ENCODE measurements at places on chromosomes 5 and 9.

DNA sequence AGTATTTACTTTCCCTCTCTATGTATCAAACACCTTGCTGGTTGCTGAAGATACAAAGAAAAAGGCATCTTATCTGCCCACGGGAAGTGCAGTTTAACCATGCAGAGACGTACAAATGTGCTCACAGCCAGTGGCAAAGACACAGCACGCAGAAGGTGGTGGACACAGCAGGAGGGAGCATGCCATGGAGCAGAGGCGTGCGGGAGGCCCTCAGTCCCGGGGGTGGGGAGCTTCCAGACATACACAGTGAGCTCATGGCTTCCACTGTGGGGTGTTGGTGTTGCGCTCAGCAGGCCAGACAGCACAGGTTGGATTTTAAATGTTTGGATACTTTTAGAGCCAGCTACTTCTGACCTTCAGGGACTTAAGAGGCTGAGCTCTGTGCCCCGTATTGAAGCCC lies 8.8 kb upstream of the BARX1 start:
- no peak for DNase-seq

GRCh38 chr9:127437497-127438264 lies 13.5 kb downstream of the ZNF79 start:
- DNase-seq = no peak

DNA sequence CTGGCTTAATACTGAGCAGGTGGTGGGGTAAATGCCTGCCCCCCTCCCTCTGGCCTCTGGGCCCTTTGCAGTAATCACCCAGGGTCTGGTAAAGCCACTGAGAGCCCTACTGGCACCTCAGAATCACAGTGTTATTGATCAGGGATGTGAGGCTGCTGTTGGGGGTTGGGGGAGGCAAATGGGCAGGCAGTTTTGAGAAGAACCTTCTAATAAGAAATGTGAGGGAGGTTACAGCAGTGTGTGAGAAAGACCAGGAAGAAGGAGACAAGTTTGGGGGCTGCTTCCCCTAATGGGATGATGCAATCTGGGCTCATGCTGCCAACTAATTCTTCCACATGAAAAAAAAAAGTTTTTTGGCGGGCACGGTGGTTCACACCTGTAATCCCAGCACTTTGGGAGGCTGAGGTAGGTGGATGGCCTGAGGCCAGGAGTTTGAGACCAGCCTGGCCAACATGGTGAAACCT lies 3.1 kb upstream of the B4GALT7 start:
- DNase-seq = no peak

- no peak for DNase-seq
Measured at GRCh38 chr9:2559192-2560152, 62.1 kb upstream of the VLDLR start.

DNA sequence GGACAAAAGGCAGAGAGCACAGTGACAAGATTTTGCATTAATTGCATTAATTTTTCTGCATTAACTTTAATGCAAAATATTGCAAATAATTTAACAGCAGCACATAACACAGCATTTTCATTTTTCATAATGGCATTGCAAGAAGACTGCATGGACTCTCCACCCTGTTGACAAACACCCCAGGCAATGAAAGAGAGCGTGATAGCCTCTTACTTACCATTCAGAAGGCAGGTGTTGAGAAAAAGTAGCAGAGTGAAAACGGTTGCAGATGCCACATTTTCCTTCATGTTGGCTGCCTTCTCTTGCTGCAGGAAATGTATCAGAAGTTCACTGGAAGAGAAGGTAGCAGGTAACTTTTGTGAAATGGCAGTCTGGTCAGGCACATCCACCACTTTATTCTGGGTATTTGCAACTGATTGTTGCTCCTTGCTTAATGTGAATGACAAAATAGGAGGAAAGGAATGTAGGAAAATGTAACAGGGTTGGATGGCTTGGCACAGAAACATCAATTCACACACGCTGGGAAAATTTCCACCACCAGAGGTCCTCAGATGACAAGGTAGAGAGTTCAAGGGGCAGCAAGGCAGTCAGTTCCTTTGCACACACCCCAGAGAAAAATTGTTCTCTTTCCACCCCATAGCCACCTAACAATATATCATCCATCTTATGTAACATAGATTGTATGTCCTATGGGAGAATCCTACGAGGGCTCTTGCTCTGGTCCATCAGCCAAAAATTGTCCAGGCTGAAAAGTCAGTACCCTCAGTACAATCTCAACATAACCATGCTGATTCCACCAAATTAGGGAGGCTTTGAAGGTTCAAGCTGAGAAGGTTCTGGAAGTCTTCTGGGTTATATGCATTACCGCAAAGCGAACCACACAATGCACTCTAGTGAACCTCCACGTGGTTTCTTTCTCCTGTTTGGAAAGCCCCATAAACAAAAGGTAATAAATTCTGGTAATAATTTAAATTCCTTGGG lies 41.9 kb upstream of the AGXT2 start:
- peak; percentile 65 for DNase-seq

GRCh38 chr9:98806394-98807035 lies 955 bp upstream of the GALNT12 start:
- DNase-seq = no peak

DNA sequence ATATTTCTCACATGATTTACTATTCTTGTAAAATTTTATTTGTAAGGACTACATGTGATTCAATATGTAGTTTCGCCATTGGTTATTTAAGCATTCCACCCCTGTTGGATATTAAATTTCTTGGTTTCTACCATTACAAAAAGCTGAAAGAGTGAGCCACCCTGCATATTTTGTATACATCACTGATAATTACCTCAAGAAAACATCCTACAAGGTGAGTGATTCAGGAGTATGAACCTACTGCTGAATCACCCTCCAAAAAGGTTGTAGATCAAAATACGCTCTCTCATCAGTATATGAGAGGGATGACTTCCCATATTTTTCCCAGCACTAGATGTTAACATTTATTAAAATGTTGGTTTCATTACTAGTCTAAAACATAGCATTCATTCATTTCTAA lies 454.3 kb upstream of the WWC1 start:
- no peak for DNase-seq

GRCh38 chr9:112508377-112508776 lies 21.8 kb downstream of the KIAA1958 start:
- no peak for DNase-seq

DNA sequence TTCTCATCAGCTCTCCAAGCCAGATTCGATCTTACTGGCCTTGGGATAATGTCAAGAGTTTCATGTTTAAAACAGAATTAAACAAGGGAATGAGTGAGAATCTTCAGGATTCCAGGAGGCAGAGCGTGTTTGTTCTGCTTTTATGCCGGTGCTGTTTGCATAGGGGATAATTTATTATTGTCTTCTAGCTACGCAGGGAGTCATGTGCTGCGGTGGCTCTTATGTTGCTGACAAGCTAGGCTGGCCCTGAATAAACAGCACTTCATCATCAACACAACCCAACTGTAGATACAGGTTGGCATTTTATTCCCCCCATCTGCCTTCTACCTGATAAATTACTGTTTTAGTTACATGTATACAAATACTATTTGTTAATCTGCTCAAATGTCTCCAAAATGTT lies 47.1 kb upstream of the PCA3 start:
- no peak for DNase-seq

DNA sequence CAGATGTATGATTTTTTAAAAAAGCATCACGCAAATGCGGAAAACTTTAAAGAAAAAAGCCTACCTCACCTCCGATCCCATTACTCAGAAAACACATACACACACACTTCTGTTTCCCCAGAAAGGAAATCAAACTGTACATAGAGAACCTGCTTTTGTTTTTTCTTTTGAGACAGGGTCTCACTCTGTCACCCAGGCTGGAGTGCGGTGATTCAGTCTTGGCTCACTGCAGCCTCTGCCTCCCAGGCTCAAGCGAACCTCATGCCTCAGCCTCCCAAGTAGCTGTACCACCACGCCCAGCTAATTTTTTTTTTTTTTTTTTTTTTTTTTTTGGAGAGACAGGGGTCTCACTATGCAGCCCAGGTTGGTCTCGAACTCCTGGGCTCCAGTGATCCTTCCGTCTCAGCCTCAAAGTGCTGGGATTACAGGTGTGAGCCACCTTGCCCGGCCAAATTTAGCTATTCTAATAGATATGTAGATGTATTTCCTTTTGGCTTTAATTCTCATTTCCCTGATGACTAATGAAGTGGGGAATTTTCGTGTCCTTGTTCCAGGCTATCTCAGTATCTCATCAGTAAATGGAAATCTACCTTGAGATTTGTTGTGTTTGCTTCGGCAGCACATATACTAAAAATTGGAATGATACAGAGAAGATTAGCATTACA lies 25.7 kb upstream of the EEIG1 start:
- no peak for DNase-seq

DNA sequence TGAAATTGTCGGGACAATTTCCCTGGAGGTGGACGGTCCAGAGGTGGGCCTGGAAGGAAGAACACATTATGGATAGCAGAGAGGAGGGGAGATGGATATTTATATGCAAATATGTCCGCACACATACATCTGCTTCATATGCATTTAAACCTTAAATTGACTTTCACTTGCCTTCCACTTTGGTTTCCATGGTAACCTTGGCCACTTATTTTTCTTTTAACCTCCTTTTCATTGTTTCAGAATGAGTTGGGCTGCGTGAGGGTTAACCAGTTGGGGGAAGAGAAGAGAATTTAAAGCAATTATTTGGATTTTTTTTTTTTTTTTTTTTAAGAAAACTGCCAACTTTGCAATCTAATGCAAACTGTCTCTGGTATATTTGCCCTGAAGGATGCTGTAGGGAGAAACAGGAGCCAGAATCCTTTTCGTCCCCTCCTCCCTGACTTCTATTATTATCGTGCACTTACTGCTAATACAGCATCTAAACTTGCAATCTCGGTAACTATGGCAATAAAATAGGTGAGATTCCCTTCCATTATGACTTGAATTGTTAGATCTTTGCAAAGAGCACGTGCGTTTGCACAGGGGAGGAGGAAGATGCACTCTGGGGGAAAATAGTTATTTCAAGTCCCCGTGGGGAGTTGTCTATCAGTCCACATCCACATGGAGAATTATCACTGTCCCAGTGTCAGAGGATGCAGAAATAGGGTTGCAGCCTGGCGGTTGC lies 35.6 kb downstream of the TLR4 start:
- DNase-seq = no peak

- DNase-seq = no peak
Measured at GRCh38 chr9:104514901-104515300, 10.8 kb downstream of the OR13F1 start.
